Stimulated activated CD8-positive, alpha-beta memory T cell treated with anti-CD3 and anti-CD28 coated beads, Interleukin-4, amount 100 ng/mL, for 1 hour (primary cell): ENCODE measurements at places on chromosomes 1 and 21.

DNA sequence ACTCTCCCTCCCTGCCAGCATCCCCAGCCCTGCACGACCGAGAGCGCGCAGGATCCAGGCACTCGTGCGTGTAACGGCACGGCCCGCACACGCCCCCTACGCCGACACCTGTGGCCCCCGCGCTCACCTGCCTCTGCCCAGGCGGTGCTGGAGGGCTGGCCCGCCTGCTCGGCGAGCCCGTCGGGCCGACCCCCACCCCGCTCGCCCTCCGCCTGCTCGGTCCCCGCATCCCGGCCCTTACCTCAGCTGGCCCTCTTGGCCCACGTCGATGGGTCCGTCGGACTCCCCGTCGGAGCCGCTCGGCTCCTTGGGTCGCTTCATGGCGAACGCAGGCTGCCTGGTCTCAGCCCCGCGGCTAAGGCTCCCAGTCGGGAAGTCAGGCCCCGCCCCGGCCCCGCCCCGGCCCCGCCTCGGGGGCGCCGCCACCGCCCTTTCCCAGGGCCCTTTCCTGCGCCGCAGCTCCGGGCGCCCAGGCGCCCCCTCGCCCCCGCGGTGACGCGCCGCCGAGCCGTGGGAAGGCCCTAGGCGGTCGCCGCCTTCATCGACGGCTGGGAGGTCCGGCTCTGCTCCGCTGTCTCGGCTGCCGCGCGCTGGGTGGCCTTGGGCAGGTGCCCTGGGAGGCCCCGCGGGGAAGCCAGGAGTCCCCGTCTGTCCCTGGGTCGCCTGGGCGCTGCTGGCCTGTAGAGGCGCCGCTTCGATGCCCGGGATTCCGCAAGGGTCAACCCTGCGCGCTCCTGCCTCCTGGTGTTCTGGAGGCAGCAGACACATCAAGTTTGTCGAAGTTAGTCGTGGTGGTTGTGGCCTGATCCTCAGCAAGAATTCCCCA lies at the start of gene HEYL:
TSS of gene HEYL (minus strand) at position 339 of the 826 bp plus-strand sequence. CDS start at position 321, 18 bp downstream.
- DNase-seq = no peak

DNA sequence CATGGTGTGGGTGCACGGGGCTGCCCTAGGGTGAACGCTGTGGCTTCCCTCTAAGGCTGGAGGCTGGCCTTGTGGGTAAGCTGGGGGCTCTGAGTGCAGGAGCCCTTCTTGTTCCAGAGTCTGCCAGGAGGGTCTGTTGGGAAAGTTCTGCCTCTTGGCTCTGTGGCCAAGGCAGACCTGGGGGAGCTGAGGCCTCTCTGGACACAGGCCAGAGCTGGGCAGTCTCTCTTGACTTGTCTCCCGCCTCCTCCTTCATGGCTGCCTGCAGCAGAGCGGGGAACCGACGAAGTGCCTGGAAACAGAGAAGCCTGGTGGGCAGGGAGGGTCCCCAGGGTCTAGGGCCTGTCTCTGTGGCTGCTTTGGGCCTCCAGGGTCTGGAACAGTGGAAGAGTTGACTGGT lies 30.3 kb upstream of the PEX10 start:
- DNase-seq = no peak

GRCh38 chr1:151984313-151984956 lies 9.2 kb downstream of the S100A10 start:
- no peak for DNase-seq

GRCh38 chr1:174217787-174218574 lies 58.7 kb downstream of the RABGAP1L start:
- DNase-seq = no peak

DNA sequence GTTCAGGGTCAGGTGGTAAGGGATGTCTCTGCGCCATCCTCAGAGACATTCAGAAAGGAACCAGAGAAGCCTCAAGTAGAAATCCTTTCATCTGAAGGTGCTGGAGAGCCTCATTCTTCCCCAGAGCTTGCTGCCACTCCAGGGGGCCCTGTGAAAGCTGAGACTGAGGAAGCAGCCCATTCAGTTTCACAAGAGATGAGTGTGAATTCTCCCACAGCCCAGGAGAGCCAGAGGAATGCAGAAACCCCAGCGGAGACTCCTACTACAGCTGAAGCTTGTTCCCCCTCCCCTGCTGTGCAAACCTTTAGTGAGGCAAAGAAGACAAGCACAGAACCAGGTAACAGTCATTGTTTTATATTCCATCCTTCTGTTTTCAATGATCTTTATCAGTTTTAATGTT lies 38.7 kb downstream of the ZBTB40 start:
- DNase-seq = no peak

GRCh38 chr1:15455522-15455921 lies 1.0 kb upstream of the CELA2A start:
- no peak for DNase-seq

- DNase-seq = no peak
Observed at GRCh38 chr1:21338573-21339355, 48.5 kb upstream of the ECE1 start.

GRCh38 chr21:25328736-25329135 lies 278.5 kb downstream of the MRPL39 start:
- DNase-seq = no peak

DNA sequence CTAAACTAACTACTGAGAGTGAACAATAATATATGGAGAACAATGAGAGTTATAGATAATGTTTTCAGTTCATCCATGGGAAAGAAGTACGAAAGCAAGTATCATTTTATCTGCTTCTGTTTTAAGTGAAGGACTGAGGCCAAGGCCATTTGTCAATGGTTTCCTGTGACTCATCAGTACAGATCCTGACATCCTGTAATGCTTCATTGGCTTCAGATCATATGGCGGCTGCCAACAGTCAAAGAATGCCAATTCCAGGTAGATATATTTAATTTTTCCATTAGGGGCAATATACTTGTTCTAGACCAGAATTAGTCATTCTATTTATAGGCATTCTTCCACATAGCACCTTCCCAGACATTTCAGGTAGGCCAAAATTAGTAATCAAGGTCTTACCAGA lies 97.3 kb downstream of the USH2A start:
- no peak for DNase-seq

DNA sequence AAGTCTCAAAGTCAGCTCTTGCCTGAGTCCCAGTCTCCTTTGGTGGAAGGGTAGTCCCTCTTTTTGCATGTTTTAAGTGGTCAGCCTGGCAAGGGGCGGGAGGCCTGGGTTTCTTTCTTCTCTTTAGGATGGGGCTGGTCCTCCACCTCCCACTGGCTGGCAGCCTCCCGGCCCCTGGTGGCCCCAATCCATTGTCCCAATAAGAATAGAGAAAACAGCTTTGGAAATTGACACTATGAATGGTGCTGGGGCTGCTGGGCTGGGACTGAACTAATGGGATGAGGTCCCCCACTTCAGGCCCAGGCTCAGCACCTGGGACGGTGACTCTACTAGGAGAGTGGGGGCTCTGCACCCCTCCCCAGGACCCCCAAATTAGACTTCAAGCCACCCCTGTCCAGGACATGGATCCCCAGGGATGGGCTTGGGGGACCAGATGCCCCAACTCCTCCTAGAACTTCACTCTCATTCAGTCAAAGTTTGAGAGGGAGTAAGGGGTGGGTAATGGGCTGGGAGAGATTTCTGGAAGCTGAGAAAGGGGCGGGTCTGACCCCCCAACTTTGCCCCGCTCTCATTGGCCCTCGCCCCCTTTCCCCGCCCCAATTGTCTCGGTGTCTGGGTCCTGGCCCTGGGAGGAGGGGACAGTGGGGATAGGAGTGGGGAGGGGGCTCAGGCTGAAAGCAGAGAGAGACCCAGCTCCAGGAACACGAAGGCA lies 18.2 kb downstream of the SLC27A3 start:
- no peak for DNase-seq

- no peak for DNase-seq
Observed at GRCh38 chr21:44614961-44615391, 3.1 kb downstream of the KRTAP10-8 start.

- no peak for DNase-seq
Observed at GRCh38 chr1:193656841-193657240, 470.4 kb upstream of the B3GALT2 start.

DNA sequence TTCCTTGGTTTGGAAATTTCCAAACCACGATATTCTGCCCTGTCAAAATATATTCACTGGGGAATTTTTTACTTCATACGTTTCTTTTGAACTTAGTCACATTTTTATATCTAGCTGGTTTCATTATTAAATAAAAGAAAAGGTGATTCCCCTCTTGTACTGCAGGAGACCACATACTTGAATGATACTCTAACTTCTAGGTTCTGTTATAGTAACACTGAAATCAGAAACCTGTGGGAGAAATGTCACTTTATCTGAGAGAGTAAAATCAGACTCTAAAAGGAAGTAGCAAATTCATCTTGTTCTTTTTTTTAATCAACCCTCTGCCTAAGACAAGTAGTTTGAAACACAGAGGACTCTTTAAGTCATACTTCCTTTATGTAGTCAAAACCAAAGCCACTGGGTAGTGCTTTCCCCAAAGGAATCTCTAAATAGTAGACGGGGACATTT lies 34.4 kb downstream of the MRPL39 start:
- DNase-seq = no peak

DNA sequence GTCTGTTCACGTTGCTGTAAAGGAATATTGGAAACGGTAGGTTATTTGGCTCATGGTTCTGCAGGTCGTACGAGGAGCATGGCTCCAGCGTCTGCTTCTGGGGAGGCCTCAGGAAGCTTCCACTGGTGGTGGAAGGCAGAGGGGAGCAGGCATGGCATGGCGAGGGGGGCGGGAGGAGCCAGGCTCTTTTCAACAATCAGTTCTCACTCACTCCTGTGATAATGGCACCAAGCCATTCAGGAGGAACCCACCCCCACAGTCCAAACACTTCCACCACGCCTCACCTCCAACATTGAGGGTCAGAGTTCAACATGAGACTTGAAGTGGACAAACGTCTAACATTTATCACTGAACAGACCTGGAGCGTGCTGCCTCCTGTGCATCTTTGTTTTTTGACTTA lies 141.2 kb downstream of the PGBD5 start:
- no peak for DNase-seq

DNA sequence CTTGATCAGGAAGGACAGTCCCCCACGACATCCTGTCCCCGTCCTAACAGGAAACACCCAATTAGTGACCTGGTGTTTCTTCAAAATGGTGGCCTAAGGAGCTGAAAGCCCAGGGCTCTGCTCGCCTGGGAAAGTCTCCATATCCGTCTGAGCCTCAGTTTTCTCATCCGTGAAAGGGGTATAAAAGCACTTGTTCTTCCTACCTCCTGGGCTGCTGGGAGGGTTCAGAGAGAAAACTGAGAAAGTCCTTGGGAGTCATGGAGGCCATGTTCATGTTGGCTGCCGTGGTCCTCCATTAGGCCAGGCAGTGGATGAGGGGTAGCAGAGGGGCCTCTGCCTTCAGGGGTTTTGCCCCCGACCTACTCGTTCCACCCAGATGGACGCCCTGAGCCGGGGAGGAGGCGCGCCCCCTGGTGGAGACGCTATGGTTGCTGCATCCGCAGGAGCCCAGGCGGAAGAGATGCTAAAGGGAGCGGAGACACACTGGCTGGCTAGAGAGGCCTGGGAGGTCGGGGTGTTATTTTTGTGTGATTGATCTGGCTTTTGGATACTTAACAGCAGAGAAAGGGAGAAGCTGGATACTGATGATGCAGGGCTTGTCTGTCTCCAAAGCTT lies 113.5 kb downstream of the PRDM2 start:
- DNase-seq = peak; percentile 9

- no peak for DNase-seq
Observed at GRCh38 chr1:150256198-150256553, 1.4 kb upstream of the CA14 start.

DNA sequence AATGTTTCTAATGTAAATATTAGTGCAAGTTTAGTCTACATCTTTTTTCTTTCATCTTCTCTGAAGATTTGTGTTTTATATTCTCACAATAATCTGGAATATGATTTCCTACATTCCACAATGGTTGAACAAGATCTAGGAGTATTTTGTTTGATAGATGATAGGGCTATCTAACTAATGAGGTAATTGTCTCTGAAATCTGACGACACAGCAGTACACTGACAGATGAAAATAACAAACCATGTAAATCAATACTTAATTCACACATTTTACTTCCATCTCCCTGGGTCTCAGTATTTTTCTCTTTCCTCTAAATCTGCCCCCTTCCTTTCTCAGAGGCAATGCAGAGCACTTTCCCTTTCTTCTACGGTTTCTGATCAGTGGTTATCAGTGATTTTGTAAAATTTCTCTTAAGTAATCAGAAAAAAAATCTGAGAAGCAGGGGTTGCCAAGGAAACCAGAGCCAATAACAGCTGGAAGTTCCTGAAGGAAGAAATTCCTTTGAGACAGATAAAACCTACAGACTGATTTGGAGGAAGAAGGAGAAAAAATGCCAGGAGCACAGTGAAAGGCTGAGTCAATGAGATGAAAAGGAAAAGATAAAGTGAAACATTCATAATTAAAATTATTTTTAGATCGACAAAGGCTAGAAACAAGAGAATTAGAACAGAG lies 7.3 kb upstream of the ANKRD13C start:
- no peak for DNase-seq

DNA sequence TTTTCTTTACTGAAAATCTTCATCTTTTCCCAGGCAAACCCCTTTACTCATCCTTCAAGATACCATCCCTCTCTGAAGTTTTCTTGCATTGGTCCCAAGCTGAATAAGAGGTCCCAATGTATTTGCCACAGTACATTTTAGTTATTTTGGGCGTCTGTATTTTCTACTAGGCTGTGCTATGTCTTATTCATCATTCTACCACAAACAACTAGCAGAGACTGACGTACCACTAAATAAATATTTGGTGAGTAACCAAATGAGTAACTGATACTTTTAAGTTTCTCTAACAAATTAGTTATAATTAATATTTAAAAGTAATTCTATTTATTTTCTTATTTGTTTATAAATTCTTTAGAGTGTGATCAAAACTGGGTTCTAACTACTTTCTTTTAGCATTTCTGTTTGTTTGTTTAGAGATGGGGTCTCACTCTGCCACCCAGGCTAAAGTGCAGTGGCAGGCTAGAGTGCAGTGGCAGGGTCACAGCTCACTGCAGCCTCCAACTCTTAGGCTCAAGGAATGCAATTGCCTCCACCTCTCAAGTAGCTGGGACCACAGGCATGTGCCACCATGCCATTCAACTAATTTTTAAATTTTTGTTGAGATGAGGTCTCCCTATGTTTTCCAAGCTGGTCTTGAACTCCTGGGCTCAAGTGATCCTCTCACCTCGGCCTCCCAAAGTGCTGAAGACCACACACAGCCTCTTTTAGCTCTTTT lies 33.1 kb downstream of the NDC1 start:
- no peak for DNase-seq

DNA sequence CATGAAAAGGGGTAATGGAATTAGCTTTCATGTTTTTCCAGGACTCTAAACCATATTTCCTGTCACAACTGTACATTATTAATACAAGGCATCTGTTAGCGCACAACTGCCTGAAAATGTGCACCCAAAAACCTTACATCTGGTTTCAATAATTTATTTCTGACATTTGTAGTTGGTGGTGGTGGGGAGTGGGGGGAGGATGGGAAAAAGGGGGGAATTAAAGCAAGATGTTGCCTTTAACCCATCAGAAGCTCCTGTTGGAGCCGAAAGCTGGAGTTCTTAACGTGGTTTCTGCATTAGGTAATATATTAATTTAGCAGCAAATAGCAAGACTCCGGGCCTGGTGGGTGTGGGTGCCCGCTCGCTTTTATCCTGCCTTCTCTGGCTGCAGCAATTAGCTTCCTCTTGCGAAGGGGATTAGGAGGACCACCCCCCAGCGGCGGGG lies 36.9 kb upstream of the HHAT start:
- no peak for DNase-seq

- peak; percentile 2 for DNase-seq
Observed at GRCh38 chr1:54052431-54052933, 522 bp downstream of the TMEM59 start.
